ENCODE measurements at places on chromosomes 13 and 19.
A peak's percentile ranks its signal among the peaks of the same experiment; 100 is the strongest.

DNA sequence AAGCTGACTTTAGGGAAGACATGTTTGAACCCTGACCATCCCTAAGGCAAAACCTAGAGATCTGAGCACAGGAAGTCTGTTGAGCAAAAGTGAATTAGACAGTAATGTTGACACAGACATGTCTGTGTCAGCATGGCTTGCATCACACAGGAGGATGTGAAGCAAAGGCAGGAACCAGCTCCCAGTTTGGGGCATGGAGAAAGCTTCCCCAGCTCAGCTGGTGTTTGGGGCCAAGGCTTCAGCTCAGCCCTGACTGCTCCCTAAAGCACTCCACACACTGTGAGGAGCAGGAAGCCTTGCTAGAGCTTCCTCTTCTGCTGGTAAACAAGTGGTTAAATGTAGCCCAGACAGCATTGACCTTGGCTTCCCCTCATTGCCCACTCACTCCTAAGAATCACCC, 153.8 kb upstream of the UBL3 start:
- DNase-seq, result no peak

DNA sequence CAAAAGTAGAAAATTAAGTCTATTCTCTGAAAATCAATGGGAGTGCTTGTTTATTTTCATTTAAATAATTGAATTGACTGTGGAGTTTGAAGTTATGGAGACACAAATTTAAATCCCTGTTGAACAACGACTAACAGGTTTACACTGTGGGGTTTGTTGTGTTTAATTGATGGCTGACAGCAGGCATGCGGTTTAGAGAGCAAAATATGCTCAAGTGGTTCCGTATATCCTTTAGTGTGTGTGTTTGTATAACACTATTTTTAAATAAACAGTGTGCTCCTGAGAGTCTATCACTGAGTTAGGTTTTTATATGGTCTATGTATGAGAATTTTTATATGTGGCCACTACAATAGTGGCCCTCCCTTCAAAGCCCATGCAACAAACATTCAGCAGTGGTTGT, 332.0 kb downstream of the GPC6 start:
- DNase-seq, result no peak

- no peak for DNase-seq
These were observed 1482.8 kb downstream of the OLFM4 start for GRCh38 chr13:54511366-54511765.

- DNase-seq, result no peak
These were observed 224.1 kb downstream of the FGF9 start for GRCh38 chr13:21894703-21895699.

- DNase-seq, result no peak
These were observed 13.3 kb upstream of the CALM3 start for GRCh38 chr19:46587861-46588260.

- no peak for DNase-seq
These were observed 45.6 kb downstream of the RNASEH2B start for GRCh38 chr13:50955241-50955640.

- DNase-seq, result no peak
These were observed 872 bp downstream of the FARSA start for GRCh38 chr19:12932392-12933286.

- DNase-seq, result peak; percentile 85
These were observed 4.3 kb downstream of the CD37 start for GRCh38 chr19:49339301-49340068.

DNA sequence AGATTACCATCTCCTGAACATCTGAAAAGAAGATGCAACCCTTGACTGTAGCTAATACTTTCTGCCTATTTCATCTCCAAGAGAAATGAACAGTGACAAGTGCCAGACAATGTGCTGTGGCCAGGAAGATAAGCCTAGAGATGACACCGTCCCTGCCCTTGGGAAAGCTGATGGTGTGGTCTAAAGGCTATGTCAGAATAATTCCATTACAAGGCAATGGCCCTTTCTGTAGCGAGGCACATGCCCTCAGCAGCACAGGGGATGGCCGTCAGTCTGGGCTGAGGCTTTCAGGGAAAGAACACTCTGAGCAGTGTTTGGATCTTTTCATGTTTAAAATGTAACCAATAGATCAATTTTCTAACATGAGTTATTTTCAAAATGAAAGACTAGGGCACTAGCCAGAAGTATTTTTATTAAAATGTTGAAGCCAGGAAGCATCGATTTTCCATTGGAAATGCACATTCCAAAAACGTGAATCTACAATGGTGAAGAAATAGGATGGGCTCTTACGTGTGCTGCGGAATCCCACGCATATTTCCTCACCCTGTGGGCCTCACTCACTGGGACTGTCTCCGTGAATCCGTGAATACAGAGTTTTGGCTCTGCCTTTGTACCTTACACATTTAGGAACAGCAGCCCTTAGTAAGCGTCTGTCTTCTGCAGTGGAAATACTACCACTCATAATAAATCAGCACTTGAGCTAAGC, 22.0 kb downstream of the COL4A1 start:
- DNase-seq, result no peak

DNA sequence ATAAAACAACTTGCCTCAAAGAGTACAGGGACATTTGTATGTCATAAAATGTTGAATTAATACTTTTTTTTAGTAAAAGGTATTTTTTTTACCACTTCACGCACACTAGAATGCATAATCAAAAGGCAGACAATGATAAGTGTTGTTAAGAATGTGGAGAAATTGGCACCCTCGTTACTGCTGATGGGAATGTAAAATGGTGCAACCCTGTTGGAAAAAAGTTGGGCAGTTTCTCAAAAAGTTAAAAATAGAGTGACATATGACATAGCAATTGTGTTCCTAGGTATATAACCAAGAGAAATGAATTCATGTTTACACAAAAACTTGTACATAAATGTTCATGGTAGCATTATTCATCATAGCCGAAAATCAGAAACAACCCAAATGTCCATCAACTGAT, 109.5 kb downstream of the PIBF1 start:
- DNase-seq, result no peak

DNA sequence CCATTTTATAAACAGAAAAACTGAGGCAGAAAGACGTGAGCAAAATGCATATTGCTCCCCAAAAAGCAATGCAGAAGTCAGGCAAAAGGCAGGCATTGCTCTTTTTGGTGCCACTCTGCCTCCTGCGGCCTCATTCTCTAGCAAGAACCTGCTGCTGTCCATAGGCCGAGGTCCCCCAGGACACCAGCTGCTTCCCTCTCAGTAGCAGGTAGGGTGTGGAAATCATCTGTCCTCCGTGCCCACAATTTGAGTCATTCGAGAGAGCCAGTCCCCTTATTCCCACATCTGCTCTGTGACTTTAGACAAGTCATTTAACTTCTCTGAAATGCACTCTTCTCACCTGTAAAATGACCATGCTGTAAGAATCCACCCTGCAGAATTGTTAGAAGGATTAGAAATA, 50.0 kb downstream of the TNFRSF19 start:
- DNase-seq, result no peak

DNA sequence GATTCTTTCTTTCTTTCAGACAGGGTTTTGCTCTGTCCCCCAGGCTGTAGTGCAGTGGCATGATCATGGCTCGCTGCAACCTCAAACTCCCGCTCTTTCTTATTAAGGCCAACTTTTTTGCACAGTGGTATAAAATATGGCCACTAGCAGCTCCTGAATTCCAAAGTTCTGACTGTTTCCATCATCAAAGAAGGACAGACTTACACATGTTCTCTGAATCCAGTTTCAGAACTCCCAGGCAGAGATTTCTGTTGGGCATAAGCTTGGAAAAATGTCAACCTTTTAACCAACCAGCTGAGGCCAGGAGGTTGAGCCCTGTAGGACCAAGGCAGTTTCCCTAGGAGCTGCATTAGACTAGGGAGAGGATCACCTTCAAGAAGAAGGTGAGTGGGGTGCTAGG, 184.1 kb downstream of the HS6ST3 start:
- no peak for DNase-seq

GRCh38 chr19:55369653-55370304, 484 bp downstream of the IL11 start:
- DNase-seq, result peak; percentile 74

- DNase-seq, result peak; percentile 89
These were observed 5.2 kb upstream of the ZNF579 start for GRCh38 chr19:55585658-55586339.

GRCh38 chr19:335486-336066, 9.0 kb downstream of the MIER2 start:
- DNase-seq, result no peak

DNA sequence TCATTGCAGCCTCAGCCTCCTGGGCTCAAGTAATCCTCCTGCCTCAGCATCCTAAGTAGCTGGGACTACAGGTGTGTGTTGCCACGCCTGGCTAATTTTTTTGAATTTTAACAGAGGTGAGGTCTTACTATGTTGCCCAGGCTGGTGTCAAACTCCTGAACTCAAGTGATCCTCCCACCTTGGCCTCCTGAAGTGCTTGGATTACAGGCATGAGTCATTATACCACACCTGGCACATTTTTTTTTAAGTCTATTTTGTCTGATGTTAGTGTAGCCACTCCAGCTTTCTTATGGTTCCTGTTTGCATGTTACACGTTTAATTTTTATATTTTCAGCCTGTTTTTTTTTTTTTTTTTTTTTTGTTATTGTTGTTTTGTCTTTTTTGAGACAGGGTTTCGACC, 24.8 kb downstream of the KDM4B start:
- no peak for DNase-seq

- DNase-seq, result no peak
These were observed 215.1 kb downstream of the PCDH17 start for GRCh38 chr13:57846600-57847173.

GRCh38 chr13:113397608-113398425, 33.9 kb upstream of the GRTP1 start:
- no peak for DNase-seq

DNA sequence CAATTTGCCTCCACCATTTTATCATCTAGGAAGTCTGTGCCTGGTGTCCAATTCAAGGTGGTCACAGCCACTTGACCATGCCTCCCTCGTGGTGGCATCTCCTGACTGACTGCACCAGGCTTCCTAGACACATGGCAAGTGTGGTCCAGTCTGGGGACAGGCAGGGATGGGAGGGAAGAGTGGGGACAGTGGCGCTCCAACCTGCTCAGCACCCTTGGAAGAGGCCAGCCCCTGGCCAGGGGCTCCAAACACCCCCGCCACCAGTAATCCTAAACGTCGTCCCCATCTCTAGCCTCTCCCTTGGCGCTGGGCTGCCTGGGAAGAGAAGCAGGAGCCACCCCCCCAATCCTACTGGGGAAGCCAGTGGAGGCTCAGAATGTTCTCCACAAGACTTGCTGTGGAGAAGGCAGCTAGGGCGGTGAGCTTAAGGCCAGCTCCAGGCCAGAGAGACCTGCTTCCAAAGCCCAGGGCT, 2.7 kb downstream of the RPL36 start:
- no peak for DNase-seq

GRCh38 chr19:51450730-51451307, 7.4 kb downstream of the SIGLEC8 start:
- no peak for DNase-seq

DNA sequence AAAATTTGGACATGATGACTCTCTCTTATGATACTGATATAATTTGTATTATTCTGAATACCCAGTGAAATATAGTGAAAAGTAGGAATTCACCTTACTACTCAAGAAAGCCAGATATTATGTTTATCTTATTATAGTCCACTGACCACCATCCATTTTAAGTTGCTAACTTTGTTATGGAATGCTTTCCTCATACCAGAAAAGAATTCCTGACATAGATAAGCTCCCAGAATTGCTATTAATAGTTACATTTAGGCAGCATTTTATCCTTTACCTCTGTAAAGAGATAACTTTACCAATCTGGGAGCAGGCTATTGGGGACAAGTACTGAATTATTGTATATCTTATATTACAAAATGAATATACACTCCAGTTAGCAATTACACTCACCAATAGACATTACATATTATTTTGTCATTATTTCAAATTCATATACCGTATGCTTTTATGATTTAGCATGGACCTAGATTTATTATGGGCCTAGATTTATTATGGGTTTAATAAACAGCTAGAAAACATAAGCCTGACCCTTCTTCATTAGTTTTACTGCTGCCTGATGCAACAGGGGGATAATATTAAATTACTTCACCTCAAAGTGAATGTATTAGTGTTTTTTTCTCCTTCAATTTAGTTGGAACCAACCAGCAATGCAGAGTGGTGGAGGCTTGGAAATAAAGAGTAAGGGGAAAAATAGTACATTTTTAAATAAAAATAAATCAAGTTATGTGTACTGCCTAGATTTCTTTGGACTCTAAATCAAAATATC, 1886.1 kb downstream of the PCDH9 start:
- no peak for DNase-seq

GRCh38 chr13:113646921-113647340, 11.1 kb downstream of the ATP4B start:
- DNase-seq, result no peak

DNA sequence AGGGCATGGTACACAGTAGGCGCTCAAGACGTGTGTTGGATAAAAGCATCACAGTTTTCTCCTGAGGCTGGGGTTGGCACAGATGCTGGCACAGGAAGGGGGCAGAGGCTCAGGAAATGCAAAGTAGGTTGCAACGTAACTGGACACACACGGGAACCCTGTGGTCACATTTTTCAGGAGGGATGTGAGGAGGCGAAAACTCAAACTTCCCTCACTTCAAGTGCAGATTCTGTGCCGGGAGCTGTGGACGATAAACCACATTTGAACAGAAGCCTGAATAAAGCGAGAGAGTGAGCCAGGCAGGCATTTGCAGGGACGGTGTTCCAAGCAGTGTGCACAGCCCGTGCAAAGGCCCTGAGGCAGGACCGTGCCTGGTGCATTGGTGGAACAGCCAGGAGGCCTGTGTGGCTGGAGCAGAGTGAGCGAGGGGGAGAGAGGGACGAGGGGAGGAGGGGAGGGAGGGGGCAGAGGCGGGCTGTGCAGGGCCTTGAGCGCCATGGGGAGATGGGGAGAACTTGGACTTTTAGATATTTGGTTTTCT, 40.3 kb downstream of the NFIC start:
- DNase-seq, result no peak

DNA sequence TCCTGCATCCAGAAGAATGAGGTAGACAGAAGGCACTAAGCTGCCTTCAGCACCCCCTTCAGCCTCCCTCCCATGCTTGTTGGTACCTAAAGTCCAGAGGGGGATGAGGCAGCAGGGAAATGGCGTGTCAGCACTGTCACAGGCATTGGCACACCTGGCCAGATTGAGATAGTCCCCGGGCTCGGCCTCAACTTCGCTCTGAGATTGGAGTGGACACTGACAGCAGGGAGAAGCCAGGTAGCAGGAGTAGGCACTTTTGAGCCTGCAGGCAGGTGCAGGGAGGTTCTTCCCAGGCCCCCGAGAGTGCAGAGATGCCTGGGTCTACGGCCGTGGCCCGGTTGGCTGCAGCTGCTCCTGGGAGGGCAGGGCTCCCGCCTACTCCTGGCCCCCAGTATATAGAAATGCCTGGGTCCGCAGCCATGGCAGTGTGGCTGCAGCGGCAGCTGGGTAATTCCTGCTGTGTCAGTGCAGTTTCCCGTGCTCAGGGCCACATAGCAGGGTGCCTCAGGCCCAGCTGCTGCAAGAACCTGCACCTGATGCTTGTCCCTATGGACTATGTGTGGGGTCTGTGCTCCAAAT, 160.3 kb downstream of the SLITRK6 start:
- no peak for DNase-seq

GRCh38 chr13:104281910-104282309, 1215.7 kb upstream of the SLC10A2 start:
- no peak for DNase-seq

Measured in nephron progenitor cell (in vitro differentiated cells).